Cortex of kidney (tissue), 1 donor: ENCODE measurements at places on chromosomes 5 and 9.

GRCh38 chr5:107444300-107444699 is 226.4 kb downstream of the EFNA5 start:
- no peak for DNase-seq

GRCh38 chr5:156764176-156764971 is 85.7 kb upstream of the PPP1R2B start:
- no peak for DNase-seq

DNA sequence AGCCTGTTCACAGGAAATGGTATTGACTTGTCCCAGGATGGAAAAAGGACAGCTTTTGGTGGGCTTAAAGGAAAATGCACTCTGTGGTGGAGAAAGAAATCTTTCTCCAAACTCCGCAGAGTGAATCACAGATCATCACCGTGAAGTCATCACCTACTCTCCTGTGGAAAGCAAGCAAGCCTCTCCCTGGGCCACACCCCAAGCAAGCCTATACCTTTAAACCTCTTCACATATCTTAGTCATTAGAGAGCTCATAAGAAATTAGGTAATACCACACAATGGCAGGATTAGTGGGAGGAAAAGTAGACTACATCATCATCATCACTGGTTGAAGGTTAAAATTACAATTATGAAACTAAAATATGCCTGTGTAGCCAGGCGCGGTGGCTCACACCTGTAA is 23.2 kb downstream of the TLE1 start:
- no peak for DNase-seq

GRCh38 chr5:67021962-67022361 is 174.6 kb downstream of the CD180 start:
- no peak for DNase-seq

DNA sequence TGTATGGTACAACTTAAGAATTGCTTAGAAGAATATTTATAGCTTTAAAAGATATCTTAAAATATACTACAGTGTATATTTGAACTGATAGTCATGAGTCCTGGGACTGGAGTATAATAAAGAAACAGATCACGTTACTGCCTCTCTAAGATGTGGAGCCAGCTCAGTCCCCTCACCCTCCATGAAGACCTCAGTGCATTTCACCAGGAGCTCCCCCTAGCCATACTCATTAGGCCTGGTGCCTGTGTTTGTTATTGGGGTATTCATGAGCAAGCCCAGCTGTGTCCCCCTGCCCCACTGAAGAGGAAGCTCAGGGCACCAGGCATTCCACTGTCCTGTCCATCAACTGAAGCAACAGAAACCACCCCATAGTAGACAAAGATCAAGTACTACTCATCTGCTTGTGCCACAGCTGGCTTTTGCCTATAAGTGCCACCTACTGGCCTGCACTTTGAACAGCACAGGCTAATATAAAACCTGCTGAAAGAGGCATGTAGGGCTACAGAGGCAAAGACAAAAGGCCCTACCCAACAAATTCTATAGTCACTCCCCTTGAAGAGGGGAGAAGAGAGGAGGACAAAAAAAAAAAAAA is 850.2 kb upstream of the NUDT12 start:
- no peak for DNase-seq

GRCh38 chr5:54653956-54654614 is 136.5 kb downstream of the SNX18 start:
- no peak for DNase-seq

DNA sequence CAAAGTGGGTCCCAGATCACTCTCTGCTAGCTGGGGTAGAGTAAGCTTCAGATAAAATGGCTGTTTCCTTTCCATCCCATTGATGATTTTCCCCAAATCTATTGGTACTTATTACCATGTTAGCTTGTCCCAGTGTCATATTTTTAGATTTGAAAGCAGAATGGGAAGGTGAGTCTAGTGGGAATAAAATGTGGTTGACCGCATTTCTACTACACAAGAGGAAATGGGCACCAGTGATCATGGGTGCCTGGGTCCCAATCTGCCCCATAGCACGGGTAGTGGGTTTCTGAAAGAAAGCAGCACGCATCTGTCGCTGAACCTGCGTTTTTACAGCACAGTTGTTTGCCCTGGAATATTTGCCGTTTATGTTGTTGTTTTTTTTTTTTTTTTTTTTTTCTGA is 20.1 kb downstream of the DAPK1 start:
- no peak for DNase-seq

GRCh38 chr5:179289756-179290385 is 55.4 kb downstream of the ADAMTS2 start:
- DNase-seq, result no peak

DNA sequence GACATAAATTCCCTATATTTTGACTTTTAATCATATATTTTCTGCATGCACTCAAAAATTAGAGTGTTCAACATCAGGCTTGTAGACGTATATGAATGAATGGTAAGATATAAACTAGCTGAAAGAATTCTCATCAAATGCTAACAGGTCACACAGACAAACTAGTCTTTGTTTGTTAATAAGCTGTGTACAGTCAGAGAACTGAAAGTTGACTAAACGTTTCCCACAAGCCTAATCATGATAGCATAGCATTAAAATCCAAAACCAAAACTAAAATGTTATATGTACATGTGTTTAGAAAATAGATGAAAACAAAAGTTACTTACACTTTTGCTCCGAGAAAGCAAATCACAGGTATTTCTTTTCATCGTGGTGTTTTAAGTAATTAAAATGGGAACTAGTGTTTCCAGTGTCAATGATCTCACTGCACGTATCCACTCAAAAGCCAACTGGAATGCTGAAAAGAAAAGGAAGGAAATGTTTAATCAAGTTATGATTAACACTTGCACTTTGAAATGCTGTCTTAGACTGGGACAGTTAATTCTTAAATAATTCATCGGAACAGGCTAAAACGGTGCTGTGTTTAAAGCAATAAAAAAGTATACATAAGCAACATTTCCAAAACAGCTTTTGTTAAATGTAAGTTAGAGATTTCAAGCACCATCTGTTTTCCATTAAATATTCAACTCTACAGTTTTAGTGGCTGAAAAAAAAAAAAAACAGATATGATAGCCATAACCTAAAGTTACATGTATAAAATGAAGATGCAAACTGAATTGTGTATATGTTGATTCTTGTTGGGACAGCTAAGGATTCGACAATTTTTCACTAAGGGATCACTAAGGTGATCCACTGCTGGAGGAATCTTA is 291.9 kb upstream of the PDE4D start:
- DNase-seq, result no peak

GRCh38 chr5:117249086-117249815 is 674.6 kb upstream of the SEMA6A start:
- no peak for DNase-seq

DNA sequence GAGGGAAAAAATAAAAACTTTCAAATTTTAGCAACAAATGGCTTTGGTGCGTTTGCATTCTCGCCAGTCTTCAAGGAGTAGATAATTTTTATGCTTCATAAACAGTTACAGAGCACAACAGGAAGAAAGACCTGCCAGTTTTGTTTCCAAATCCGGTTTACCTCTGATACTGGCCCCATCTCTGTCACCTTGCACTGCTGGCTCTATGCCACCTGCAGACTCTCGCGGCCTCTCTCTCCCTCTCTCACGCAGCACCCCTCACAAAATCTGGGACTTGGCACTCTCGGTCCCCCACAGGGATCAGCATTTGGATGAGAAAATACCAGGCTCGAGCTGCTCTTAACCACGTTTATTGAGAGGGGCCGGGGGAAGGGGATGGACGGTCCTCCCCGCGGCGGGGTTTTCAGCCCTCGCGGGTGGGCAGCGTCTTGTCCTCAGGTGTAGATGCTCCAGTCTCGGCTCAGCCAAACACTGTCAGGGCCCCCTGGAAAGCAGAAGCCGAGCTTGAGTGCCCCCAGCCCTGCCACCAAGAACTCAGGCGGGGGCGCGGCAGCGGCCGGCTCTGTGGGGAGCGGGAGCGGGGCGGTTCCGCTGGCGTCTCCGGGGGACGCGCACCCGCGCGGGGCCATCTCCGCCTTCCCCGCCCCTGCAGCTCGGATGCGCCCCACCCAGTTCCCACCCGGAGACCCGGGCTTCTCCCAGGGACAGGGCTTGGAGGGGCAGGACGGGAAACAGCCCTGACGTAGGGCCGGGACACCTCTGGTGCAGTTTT is 1.3 kb downstream of the SCGB3A1 start:
- DNase-seq, result no peak

- no peak for DNase-seq
Measured at GRCh38 chr9:70580606-70581195, 166.2 kb upstream of the KLF9 start.

GRCh38 chr9:80320916-80321315 is 749.2 kb downstream of the TLE4 start:
- no peak for DNase-seq

DNA sequence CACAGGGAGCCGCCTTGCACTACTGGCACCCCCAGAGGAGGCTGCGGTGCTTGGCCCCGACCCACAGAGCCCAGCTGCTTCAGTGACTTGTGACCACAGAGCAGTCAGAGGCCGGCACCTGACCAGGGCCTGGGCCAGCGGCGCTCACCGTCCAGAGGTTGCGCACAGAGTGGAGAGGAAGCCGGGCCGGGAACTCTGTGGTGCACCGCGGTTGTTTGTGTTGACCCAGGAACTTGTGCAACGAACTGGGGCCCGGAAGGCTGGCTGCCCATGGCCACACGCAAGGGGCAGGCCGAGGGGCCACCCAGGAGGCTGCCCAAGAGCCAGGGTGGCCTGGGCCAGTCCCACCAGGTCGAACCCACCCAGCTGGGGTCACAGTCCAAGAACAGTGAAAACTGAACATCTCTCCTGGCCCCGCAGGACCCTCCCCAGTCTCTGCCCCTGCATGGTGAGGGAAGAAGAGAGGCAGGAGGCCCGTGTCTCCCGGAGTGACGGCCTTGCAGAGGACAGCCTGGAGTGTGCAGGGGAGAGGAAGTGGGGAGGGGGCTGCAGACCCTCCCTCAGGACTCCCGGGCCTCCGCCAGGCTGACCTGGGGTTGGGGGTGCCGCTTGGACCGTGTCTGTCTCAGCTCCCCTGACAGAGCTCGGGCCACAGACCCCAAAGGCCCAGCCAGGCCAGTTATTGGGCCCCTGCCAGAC is 42.8 kb upstream of the EGFL7 start:
- no peak for DNase-seq

- no peak for DNase-seq
Measured at GRCh38 chr5:16987776-16988175, 51.7 kb upstream of the MYO10 start.

DNA sequence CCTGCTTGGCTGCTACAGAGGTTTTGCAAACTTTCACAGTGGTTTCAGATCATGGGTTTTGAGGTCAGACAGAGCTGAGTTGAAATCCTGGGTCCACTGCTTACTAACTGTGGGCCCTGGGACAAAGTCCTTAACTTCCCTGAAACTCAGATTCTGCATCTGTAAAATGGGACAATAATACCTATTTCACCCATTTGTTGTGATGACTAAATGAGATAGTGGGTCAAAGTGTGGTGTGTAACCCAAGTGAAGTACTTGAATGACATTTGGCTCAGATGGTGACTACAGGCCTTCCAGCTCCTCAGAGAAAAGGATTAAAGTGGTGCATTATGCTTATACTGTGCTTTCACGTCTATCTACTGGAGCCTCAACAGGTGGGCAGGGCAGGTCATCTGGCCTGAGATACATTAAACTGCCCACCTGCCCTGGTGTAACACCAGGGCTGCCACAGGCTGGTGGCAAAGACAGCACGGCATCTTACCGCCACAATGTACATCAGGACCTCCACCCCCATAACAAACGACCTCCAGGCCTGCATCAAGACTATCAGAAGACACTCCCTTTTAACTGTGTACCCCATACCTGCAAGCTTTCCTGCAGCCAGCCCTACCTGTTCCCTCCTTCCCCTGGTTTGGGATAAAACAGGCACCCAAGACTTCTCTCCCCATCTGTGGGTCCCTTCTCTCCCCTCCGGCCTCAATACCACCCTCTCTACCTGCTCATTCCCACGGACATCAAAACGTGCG is 846 bp upstream of the TRAF1 start:
- DNase-seq, result no peak

DNA sequence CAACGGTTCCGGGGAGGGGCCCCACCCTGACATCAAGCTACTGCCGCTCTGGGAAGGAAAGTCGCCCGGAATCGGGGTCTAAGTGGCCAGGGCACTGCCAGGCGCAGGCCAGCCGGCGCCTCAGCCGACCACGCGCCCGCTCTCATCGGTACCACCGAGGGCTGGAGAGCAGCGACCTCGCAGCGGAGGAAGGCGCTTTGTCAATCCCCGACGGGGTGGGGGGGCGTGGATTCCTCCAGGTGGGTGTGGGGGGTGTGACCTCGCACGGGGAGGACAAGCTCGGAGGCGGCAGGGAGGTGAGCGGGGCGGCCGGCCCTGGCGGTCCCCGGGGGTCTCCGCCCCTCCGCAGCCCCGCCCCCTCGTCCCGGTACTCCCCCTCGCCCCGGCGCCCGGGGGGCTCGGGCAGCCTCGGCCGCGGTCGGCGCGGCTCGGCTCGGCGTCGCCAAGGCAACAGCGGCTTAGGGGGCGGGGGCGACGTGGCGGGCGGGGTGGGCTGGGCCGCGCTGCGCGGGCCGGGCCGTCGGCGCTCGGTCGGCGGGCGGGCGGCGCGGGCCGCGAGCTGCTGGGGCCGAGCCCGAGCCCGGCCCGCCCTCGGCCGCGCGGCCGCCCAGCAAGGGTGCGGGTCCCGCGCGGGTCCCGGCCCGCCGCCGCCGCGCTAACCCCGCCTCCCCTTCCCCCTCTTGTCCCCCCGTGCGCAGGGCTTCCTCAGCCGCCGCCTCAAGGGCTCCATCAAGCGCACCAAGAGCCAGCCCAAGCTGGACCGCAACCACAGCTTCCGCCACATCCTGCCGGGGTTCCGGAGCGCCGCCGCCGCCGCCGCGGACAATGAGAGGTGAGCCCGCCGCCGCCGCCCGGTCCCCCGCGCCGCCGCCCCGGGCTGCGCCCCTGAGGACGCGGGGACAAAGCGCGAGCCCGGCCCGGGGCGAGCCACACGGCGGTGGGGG is 47.5 kb downstream of the DAB2IP start:
- DNase-seq, result no peak

- no peak for DNase-seq
Measured at GRCh38 chr5:168372356-168372946, 81.0 kb downstream of the WWC1 start.

DNA sequence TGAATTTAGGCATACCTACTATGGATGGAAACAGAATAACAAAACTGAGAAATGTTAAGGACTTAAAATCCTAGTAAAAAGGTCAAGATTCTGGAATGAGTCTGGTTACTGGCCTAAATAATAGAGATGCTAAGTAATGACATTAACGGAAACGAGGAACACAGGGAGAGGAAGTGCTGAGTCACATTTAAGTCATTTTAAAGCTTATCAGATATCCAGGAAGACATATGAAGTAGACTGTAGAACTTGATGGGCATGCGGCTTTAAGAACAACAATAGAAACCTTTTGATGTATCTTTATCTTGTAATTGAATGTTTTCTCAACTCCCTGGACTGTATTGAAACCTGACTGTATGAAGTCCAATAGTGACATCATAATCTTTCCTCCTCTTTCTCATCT is 1251.4 kb upstream of the CDH6 start:
- no peak for DNase-seq

GRCh38 chr5:124599028-124599973 is 147.1 kb downstream of the ZNF608 start:
- DNase-seq, result no peak

GRCh38 chr9:115164511-115164974 is 46.6 kb upstream of the TNC start:
- no peak for DNase-seq
